ENCODE measurements at places on chromosomes 2 and 18.

DNA sequence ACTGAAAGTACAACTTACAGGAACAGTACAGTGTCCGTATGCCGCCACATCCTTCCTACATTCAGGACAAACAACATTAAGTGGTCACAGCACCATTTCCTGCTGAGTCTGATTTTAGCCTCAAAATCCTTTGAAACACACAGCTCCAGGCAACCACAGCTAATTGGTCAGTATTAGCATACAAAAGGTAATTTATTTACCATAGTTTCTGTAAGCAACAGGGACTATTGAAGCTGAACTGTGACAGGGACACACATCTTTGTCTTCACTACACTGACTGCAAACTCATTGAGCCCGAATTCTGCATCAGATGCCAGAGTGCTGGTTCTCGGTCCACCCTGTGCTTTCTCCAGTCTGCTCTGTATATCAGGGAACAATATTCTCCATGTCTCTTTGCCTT is 151.8 kb downstream of the ST6GAL2 start:
- no peak for DNase-seq

- DNase-seq = no peak
Measured at GRCh38 chr18:48044944-48045343, 114.5 kb upstream of the SMAD2 start.

DNA sequence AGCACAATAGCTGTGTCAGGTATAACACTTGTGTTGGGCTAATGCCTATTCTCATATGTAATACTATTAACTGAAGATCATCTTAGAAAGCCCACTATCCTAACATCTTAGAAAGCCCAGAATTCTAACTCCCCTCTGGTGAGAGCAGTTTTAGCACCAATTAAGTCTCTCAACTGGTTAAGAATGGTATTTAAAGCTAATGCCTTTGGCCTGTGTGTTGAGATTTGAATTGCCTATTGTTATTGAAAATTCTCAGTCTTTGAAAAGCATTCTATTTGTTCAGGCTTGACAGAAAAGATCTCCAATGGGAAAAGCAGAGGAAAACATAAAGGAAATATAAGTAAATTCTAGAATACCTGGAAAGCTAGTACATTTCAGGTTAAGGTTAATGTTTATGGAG is 352.5 kb downstream of the ARHGAP15 start:
- no peak for DNase-seq

DNA sequence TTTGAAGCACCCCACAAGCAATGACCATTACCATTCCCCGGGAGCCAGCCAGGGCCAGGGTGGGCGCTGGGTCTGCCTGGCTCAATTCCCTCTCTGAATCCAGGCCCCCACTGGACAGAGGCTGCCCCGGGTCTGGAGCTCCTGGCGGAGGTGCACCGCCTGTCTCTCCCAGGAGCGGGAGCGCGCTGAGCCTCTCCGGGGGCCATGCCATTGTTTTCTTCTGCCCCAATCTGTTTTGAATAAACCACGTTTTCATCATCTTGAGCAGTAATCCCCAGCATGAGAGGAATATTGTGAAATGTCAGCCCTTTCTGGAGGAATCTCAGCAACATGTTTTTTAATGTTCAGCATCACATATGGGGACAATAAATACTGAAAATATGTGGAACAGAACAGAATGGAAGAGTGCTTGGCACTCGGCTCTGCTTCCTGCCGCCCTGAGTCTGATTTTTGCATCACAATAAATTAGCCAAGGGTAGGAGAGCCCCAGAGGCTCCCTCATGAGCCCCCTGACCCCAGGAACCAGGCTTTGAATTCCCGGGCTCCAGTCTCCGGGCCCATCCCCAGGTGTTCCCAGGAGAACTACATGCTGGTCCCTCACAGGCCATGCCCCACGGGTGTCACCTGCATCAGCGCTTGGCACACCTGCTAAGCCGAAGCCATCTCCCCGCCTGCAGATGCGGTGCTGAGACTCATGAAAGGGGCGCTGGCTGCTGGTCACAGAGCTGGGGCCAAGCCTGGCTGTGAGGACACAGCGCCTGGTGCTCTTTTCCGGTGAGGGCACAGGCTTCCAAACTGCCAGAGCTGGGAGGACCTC is 88.8 kb downstream of the INHBB start:
- DNase-seq = no peak

All from HS-27A (cell line).